Thoracic aorta (tissue), 2 donors: ENCODE measurements at places on chromosomes 1 and 21. TPM values are rescaled to one million over a fixed set of nuclear protein-coding genes. Genes with fewer than 3 reads are reported as not detected.

SLC30A10 gene
- not detected for total RNA-seq

DNA sequence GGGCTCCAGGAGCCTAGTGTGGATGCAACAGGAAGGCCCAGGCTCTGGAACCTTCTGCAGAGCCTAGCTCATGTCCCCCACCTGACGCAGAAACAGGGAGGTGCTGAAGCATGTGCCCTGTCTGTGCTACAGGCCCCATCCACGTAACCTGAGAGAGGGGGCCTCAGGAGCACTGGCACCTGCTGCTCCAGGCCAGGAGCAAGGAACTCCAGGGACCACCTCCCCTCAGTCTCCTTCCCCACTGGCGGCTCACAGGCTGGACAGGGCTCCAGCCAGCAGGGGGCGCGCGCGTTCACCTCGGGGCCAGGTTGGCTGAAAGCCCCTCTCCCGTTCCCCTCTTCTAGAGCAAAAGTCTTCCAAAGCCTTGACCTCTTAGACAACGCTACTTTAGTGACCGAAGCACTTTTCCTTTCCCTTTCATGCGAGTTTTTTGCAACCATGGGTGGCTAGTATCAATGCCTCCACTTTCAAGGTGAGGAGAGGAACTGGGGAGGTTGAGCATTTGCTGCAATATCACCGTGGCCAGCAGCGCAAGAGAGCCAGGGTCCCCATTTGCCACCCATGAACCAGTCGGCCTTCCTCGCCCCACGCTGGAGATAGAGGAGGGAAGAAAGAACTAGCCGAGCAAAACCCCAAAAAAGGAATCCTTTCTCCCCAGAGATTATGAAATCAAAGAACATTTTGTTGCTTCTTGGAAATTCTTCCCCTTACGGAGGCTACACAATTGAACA is 52.4 kb upstream of the GPR157 start:
- H3K36me3 ChIP-seq: no peaks in the 10 kb centered on the region
- peak overlapping the region; percentile 97 for H3K4me3 ChIP-seq
- H3K4me1 ChIP-seq: peaks cover 38% of the 10 kb centered on the region
- no peaks in the 10 kb centered on the region for H3K27me3 ChIP-seq

DNA sequence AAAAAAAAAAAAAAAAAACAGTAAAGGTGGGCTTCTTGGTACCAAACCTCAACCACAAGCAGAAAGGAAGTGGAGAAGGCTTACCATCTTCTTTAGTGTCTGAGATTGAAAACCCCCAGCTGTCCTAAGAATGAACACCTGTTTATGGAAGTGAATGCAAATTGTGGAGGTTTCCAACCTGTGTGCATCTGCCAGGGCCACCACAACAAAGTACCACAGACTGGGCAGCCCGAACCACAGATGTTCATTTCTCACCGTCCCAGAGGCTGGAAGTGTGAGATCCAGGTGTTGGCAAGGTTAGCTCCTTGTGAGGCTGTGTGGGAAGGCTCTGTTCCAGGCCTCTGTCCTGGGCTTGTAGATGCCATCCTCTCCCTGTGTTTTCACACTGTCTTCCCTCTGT is 348.7 kb downstream of the SETD4 start:
- no peak overlapping the region for H3K27ac ChIP-seq
- H3K4me3 ChIP-seq: no peak overlapping the region
- H3K4me1 ChIP-seq: no peaks in the 10 kb centered on the region

GRCh38 chr1:21956720-21957552 is 19.8 kb upstream of the HSPG2 start:
- peak overlapping the region; percentile 72 for H3K27ac ChIP-seq
- no peaks in the 10 kb centered on the region for H3K27me3 ChIP-seq
- H3K36me3 ChIP-seq: no peaks in the 10 kb centered on the region
- no peak overlapping the region for H3K4me3 ChIP-seq
- peaks cover 23% of the 10 kb centered on the region for H3K4me1 ChIP-seq

RAB13 gene
- total RNA-seq: 48.3 TPM

CR2 gene
- not detected for total RNA-seq

KCNJ9 gene
- total RNA-seq: 0.95 TPM

GRCh38 chr1:151958959-151959358 is 34.7 kb downstream of the S100A10 start:
- no peak overlapping the region for H3K4me3 ChIP-seq
- H3K27ac ChIP-seq: no peak overlapping the region
- no peaks in the 10 kb centered on the region for H3K36me3 ChIP-seq
- no peaks in the 10 kb centered on the region for H3K4me1 ChIP-seq

GBP4 gene
- 20.2 TPM for total RNA-seq

GRCh38 chr21:18468790-18469189 is 65.2 kb upstream of the TMPRSS15 start:
- no peaks in the 10 kb centered on the region for H3K36me3 ChIP-seq
- no peaks in the 10 kb centered on the region for H3K27me3 ChIP-seq
- DNase-seq: no peak
- no peak overlapping the region for H3K27ac ChIP-seq

DNA sequence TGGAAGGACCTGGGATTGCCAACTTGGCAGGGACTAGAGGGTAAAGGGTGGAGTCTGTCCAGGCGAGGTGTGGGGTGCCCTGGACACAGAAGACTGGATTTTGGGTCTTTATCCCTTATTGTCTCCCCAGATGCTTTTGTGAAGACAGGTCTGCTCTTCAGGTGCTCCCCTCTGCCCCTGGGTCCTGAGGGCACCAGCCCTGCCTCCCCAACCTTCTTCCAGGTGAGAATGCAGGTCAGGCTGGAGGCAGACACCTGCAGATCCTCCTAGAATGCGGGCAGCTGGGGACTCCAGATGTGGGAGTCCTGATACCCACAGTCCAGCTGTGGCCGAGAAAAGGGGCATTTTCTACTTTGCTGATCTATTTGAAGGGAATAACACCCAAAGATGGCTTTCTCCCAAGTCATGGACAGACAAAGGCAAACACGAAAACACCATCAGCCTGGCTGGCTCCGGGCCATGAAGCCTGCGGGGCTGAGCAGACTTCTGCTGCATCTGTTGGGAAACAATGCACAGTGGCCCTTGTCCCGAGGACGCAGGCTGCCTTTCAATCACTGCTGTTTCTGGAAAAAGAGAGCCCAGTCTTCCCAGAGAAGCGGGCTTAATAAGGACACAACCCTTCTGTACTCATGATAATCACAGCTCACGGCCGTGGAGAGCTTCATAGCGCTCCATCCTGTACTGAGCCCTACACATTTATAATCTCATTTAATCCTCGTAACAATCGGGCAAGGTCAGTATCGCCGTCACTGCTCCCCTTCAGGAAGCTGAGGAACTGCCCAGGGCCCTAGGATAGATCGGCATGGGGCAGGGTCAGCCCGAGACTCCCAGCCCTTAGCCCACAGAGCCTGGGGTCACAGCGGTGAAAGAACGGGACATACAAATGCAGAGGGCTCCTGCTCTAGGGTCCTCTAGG is 62.0 kb upstream of the ABCG1 start:
- no peaks in the 10 kb centered on the region for H3K36me3 ChIP-seq
- H3K27ac ChIP-seq: no peak overlapping the region
- no peak overlapping the region for H3K4me3 ChIP-seq
- no peak for DNase-seq

DNA sequence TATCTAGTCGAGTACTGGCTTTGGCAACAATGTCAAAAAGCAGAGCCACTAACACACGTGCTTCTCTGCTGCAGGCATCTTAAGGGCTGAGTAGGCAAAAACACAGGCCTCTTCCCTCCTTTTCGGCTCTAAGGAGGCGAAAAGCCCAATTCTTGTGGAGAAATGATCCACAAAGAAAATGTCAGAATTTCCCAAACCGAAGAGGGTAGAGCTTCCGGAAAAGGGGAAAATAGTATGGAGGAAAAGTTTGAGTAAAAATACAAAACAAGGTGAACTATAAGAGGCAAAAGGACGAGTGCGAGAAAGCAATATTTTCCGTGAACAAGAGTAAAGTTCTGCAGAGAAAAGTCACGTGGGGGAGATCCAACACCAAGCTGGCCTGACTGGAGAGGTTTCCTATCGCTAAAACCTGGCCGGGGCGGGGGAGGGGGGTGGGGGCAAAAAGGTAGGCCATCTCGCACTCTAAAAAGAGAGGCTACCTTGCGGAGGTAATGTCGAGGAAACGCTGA is 551 bp downstream of the ZRANB2 start:
- no peak for DNase-seq
- peak overlapping the region; percentile 99 for H3K4me3 ChIP-seq
- H3K4me1 ChIP-seq: peaks cover 31% of the 10 kb centered on the region

SHISA4 gene
- 115 TPM for total RNA-seq
